ENCODE measurements at places on chromosomes 6 and 20.

- DNase-seq: peak; percentile 90
Observed at GRCh38 chr6:14476793-14477531, 359.4 kb downstream of the CD83 start.

DNA sequence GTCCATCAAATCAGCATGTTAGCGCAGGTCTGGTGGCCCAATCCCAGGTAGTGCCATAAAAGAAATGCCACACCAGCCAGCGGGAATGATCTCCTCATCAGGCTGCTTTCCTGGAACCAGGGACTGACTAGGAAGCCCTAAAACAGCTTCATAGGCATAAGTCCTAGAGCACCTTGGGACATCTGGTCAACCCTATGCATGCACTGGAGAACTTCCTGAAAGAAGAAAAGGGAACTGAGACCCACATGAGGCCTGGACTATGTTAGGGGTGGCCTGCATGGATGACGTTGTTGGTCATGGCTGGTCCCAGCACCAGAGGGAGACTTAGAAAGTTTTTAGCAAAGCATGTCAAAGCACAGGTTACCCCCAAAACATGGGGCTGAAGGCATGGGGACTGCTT is 7.6 kb upstream of the KCNK16 start:
- DNase-seq: no peak

DNA sequence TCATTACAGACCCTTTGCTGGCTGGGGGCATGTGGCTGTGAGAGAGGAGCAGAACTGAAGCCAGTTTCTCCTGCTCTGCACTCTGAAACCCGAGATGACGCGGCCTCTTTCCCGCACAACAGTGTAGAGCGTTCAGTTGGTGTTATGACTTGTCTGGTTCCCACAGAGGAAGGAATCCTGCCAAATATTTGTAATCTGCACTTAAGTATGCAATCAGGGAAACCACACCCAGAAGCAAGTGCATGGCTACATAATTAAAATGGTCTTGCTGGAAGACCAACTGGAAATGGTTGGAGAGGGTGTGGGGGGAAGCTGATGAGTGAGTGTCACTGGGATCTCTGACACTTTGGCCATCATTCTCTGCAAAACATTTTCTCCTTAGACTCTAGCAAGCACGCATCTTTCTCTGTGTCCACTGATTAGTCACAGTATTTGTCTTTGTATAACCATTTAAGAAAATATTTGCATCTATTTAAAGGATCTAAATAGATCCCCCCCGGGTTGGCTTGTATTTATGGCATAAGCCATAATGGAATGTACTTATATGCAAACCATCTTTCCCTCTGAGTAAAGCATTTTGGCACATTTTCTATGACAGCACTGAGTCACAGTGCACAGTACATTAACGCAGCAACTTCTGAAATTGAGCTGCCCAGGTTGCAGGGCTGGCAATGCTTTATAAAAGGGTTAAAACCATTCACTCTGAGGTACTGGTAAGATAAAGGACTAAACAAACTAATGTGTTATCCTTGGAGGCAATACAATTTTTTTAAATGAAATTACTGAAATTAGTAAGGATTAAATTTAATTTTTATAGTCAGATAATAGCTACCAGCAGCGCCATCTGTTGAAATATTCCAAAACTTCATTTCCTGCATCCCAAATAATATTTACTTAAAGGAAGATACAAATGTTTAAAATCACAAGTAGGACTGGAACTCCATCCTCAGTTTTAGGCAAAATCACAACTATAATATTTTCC is 76.7 kb downstream of the FOXC1 start:
- no peak for DNase-seq

DNA sequence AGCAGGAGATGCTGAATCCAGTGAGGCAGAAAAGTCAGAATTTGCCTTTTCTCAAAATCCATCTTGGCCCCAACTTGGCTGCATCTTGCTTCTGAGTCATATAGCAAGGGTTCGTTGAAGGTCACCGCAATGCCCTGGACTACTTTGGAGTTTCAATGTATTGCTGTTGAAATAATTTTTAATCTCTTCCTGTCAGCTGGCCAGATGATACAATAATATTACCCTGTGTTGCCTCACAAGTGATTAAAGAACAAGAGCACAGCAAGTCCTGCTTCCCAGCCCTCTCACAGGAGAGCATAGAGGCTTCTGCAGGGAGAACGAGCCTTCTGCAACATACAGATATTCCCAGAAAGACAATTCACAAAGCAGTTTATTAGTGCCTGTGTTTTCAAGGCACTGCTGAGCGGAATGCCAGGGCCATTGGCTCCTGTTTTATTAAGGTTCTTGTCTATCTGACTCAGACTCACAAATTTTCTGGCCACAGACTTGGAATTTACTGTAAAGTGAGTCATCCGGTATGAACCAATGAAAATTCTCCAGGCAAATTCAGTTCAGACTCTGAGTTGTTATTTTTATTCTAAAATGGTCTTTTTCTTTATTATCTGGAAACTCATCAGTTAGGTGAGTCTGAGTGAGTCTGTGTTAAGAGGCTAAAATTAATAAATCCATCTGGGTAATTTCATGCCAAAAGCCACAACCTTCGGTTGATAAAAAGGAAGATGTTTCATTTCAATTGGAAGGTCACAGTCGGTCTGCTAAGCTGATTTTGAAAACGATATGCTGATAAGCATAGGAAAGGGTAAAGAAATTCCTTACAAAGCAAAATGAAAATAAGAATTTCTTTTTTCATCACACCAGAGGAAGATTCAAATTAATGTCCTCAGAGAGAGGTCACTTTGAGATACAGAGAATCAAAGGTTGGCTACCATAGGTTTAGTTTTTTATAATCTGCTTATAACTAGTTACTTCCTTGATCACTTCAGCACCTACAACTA is 289.4 kb upstream of the STXBP5 start:
- DNase-seq: no peak

- DNase-seq: no peak
Observed at GRCh38 chr6:18350712-18351111, 36.4 kb upstream of the RNF144B start.

- DNase-seq: no peak
Observed at GRCh38 chr6:50848989-50849795, 30.5 kb downstream of the TFAP2B start.

DNA sequence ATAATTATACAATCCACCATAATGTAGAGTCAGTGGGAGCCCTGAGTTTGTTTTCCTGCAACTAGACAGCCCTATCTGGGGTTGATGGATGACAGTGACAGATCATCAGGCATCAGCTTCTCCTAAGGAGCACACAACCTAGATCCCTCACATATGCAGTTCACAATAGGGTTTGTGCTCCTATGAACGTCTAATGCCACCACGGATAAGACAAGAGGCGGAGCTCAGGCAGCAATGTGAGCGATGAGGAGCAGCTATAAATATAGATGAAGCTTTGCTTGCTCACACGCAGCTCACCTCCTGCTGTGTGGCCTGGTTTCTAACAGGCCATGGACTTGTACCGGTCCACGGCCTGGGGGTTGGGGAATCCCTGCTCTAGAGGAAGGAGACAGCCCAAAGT is 25.9 kb downstream of the EDEM2 start:
- DNase-seq: no peak

DNA sequence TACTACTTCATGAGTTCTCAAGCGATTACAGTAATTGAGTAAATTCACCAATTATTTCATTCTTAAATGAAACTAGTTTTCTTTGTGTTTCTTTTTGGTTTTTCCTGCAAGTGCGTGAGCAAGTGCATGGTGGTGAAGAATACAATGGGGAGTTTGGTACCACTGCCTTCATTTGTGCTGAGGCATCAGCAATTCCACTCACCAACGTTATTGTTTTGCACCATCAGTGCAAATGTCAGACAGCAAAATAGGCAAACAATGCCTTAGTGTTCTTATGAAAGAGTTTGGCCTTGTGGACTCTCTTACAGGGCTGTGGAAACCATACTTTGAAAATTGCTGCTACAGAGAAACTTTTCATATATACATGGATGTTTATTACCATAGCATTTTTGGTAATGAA is 8.2 kb downstream of the CDH26 start:
- no peak for DNase-seq

DNA sequence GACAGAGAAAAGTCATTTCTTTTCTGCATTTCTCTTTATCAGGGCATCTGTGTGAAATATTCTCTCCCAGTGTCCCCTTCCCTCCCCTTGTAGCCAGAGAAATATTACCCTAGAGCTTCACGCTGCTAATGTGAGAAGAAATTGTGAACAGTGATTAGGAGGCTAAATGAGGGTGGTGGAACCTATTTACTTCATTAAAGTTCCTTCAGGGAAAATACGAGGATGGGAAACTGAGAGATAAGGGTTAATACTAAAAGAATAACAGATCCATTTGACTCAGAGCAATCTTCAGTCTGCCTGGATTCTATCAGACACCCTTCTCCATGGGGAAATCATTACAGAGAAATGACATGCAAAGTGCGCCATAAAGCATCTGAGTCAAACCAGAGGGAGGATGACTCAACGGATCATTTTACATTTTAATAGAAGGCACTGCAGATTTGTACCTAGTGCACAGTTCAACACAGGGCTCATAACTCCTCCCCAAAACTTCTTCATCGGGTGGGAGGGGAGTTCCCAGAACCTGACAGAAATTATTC is 131.3 kb downstream of the GJA10 start:
- DNase-seq: no peak

GRCh38 chr6:107235511-107235910 is 120.2 kb upstream of the BEND3 start:
- DNase-seq: peak; percentile 12

DNA sequence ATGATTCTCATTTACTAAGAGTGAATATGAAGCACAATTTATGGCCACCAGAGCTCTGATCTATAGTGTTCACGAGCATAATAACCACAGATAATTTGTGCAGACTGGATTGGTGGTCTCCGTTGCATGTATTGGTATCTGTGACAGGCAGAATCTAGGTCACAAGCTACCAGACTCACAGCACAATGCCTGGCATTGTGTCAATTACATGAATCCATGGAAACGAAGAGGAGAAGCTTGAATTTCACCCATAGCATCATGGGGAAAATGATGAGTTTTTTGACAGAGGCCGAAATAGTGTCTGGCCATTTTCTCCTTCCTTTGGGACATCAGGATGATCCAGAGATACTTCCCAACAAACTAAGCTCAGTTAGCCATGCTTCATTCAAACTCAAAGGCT is 52.3 kb upstream of the TMEM170B start:
- no peak for DNase-seq

- no peak for DNase-seq
Observed at GRCh38 chr20:37454636-37455385, 66.2 kb upstream of the NNAT start.

DNA sequence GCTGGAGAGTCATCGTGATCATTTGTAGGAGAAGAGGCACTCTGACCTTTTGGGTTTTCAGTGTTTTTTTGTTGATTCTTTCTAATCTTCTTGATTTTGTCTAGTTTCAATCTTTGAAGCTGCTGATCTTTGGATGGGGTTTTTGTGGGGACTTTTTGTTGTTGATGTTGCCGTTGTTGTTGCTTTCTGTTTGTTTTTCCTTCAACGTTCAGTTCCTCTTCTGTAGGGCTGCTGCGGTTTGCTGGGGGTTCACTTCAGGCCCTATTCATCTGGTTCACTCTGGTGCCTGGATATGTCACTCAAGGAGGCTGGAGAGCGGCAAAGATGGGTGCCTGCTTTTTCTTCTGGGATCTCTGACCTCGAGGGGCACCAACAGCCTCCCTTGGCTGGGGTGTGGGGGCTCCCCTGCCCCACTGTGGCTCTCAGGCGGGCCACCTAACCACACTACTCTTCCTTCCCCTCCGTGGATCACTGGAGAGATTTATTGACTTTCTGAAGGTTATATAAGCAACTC is 21.5 kb upstream of the TMEM244 start:
- no peak for DNase-seq

- DNase-seq: no peak
Observed at GRCh38 chr6:44533421-44533820, 145.9 kb downstream of the CDC5L start.

DNA sequence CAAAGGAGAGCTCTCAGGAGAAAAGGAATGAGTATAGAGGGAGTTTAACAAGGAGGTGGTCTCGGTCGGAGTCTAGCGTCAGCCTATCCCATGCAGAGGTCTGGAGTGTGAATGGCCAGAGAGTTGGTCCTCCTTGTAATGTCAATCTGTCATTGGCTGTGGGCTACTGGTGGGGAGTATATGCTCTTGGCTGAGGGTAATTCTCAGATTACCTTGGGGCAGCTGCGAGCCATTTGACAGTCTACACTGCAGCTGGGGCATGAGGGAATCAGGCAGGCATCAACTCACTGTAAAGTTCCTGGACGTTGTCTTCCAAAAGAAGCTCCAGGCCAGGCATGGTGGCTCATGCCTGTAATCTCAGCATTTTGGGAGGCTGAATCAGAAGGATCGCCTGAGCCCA is 48.1 kb downstream of the EBF4 start:
- no peak for DNase-seq

DNA sequence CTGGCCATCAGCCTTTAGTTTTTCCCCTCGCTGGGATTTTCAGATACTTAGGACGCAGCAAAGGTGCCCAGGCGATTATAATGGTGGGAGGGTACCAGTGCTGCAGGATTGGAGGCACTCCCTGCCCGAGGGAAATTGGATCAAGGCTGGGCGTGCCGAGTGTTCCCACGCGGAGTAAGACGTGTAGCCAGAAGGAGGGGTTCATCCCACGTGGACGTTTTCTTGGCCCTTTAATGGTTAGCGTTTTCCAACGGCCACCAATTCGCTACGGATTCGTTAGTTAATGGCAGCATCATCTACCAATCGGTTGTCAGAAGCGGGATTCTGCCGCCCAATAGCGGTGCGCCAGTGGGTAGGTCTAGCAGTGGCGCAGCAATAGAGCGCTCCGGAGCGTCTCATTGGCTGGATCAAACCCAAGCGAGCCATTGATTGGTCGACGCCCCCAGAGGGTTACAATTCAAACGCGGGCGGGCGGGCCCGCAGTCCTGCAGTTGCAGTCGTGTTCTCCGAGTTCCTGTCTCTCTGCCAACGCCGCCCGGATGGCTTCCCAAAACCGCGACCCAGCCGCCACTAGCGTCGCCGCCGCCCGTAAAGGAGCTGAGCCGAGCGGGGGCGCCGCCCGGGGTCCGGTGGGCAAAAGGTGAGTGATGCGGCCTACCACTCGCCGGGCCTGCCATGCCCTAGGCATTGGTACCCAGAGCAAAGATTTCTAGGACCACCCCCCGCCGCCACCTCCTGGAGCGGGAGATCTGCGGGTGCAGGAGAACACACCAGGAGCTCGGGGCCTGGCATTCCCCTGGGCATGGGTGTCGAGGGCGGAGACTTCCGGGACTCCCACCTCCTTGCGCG is at the start of gene UBE2C:
TSS of gene UBE2C (plus strand) at position 488 of the 849 bp plus-strand sequence. CDS start at position 540, 52 bp downstream.
- DNase-seq: peak; percentile 99

DNA sequence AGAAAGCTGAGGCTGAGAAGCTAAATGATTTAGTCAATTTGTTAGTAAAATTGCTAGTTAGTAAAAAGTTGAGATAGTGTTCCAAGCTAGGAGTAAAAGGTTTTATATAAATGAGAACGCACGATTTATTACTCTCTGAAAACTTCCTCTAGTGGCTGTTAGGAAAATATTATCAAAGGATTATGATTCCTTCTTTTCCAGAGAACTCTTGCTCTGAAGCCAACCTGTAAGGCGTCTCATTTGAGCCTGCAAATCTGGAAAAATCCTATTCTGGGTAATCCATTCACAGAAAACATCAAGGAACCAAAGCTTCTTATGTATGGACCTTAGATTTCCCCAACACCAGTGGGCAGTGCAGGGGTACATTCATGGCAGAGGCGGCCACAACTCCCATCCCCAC is 252.7 kb downstream of the SOD2 start:
- no peak for DNase-seq
